ENCODE measurements at places on chromosomes 7 and 10. TPM values are rescaled to one million over a fixed set of nuclear protein-coding genes. Genes with fewer than 3 reads are reported as not detected.

Gene CFAP70
- total RNA-seq, result 1.3 TPM

- H3K27me3 ChIP-seq, result peaks cover 16% of the 10 kb centered on the region
- DNase-seq, result peak; percentile 78
- H3K27ac ChIP-seq, result peak within 1 kb of the TSS; percentile 73
- peak within 1 kb of the TSS; percentile 77 for H3K4me3 ChIP-seq
These were observed at the start of gene KCNIP2 for GRCh38 chr10:101843032-101844021. KCNIP2 (minus strand) TSS chr10:101843800; CDS start chr10:101843568, 232 bp downstream.

DNA sequence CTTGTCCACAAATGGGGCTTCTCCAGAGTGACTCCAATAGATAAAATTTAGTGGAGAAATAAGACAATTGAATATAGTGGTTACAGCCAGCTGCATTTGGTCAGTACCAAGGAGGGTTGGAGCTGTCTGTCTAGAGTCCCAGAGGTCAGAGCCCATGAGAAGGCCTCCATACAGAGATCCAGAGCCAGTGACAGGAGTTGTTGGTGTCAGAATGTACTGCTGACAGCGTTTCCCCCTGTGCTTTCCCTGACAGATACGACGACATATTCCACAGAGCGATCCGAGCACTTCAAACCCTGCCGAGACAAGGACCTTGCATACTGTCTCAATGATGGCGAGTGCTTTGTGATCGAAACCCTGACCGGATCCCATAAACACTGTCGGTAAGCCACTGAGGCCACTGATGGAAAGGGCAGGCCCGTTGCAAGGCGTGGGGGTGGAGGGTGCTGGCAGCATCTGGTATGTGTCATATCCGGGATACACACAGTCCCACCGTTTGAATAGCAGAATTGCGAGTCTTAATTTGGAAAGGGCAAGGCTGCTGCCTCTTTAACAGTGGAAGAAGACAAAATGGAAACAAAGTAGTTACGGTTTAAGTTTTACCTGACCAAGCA, 483.6 kb downstream of the NRG3 start:
- no peaks in the 10 kb centered on the region for H3K27me3 ChIP-seq
- H3K4me1 ChIP-seq, result peaks cover 9% of the 10 kb centered on the region
- no peak overlapping the region for H3K4me3 ChIP-seq
- H3K27ac ChIP-seq, result no peak overlapping the region
- no peaks in the 10 kb centered on the region for H3K36me3 ChIP-seq

Gene C7orf57
- not detected for total RNA-seq

Data from glutamatergic neuron (in vitro differentiated cells).